ENCODE measurements at places on chromosomes 5 and 9.

DNA sequence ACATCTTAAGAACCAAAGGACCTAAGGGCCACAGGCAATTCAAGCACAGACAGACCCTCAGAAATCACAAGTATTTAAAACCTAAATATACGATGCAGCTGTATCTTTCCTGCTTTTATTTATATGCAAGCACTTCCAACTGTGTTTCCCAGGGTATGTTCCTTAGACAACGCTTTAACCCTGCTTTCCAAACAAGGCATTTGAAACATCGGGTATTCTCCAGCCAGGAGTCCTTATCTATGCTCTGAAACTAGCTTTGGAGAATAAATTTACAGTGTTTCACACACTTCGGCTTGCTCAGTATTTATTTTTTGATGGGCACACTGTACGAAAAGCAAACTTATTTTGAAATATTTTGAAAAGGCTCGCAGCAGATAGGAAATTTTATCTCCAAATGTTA lies 13.5 kb downstream of the NR6A1 start:
- no peak for DNase-seq

GRCh38 chr9:93303258-93303771 lies 119.4 kb downstream of the WNK2 start:
- no peak for DNase-seq

- DNase-seq, result no peak
Observed at GRCh38 chr9:84499969-84500582, 159.5 kb upstream of the SLC28A3 start.

DNA sequence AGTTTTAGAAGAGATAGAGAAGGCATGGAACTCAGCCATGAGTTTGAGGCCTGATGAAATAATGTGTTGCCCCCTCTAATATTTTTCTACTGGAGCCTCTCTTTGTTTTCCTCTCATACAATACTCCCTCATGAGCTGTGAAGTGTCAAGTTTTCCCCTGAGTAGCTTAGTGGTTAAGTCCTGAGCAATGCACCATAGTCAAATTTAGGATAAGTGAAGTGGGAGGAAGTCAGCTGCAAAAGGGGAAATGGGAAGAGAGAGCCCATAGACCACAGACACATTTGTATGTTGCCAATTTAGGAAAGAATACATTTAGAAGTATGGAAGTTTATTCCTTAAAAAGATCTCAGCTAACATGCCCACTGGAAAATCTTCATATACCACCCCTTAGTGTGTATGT lies 171.5 kb upstream of the NREP start:
- DNase-seq, result no peak

DNA sequence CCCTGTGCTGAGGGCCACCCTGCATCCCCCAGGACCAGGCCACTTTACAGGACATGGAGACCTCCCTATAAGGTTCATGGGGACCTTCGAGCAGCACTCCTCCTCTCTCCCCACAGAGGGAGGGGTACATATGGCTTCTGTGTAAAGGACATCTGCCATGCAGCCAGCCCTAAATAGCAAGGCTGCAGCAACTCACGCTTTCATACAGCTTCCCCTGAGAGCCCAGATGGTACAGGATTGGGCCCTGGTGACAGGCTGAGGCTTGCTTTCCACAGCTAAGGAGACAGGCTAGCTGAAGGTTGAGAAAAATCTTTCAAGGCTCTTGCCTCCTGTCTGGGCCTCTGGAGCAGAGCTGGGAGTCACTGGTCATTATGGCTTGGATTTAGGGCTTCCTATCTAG lies 147.0 kb upstream of the ZNF366 start:
- DNase-seq, result no peak

- DNase-seq, result no peak
Observed at GRCh38 chr5:133228316-133228715, 176.5 kb downstream of the HSPA4 start.
